ENCODE measurements at places on chromosomes 7 and 10.

DNA sequence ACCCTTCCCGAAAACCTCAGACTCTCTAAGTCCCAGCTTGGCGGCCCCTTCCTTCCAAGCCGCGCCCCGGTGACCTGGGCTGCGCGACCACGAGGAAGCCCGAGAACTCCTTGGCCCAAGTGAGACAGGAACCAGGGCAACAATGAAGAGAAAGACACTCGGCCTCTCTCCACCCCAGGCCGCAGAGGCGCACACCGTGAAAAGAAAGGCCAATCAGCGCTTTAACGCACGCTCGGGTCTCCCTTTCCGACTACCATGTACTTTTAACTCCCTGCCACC is 166.4 kb upstream of the PPP1R3A start:
- H3K27me3 ChIP-seq, result no peaks in the 10 kb centered on the region
- no peak for DNase-seq
- peak overlapping the region; percentile 62 for H3K4me3 ChIP-seq
- H3K27ac ChIP-seq, result peak overlapping the region; percentile 97
- H3K36me3 ChIP-seq, result no peaks in the 10 kb centered on the region

GRCh38 chr7:108294595-108294994 is 161.6 kb downstream of the NRCAM start:
- no peaks in the 10 kb centered on the region for H3K27me3 ChIP-seq
- H3K27ac ChIP-seq, result no peak overlapping the region
- no peak for DNase-seq
- H3K4me3 ChIP-seq, result no peak overlapping the region
- H3K36me3 ChIP-seq, result no peaks in the 10 kb centered on the region

- H3K27ac ChIP-seq, result no peak overlapping the region
- H3K36me3 ChIP-seq, result no peaks in the 10 kb centered on the region
- no peak for DNase-seq
- no peaks in the 10 kb centered on the region for H3K4me1 ChIP-seq
- H3K27me3 ChIP-seq, result no peaks in the 10 kb centered on the region
These were observed 110.1 kb upstream of the POM121L12 start for GRCh38 chr7:52925332-52925731.

DNA sequence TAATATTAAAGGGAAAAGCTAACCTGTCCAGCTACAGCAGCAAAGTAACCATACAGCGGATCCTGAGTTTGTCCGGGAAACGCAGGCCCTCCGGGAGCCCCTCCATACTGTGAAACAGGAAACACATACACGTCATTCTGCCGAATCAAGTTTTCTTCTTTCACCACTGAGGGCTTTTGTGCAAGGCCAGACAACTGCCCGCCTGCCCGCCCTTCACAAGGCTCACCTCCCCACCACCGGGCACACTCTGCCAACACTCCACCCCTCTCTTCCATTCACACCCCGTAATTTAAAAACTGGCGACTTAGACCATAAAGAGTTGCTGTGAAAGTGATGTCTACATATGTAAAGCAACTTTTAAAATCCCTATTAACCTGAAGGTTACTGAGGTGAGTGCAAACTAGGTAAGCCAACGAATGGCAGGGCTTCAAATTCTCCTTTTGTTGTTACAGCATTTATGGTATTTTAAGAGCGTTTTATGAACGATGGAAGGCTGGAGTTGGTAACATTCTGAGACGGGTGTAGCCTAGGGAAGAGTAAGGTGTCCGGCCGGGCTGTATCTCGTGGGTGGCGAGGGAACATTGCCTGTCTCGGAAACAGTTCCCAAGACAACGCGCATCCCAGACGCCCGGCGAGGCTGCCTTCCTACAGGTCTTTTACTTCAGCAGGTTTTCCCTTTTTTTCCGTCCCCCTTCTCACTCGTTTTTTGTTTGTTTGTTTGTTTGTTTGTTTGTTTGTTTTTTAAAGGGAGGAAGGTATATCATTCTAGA is 817 bp downstream of the SRI start:
- H3K27ac ChIP-seq, result peak overlapping the region; percentile 97
- H3K4me3 ChIP-seq, result peak overlapping the region; percentile 58
- H3K27me3 ChIP-seq, result no peaks in the 10 kb centered on the region
- no peaks in the 10 kb centered on the region for H3K4me1 ChIP-seq
- H3K36me3 ChIP-seq, result peaks cover 7% of the 10 kb centered on the region

DNA sequence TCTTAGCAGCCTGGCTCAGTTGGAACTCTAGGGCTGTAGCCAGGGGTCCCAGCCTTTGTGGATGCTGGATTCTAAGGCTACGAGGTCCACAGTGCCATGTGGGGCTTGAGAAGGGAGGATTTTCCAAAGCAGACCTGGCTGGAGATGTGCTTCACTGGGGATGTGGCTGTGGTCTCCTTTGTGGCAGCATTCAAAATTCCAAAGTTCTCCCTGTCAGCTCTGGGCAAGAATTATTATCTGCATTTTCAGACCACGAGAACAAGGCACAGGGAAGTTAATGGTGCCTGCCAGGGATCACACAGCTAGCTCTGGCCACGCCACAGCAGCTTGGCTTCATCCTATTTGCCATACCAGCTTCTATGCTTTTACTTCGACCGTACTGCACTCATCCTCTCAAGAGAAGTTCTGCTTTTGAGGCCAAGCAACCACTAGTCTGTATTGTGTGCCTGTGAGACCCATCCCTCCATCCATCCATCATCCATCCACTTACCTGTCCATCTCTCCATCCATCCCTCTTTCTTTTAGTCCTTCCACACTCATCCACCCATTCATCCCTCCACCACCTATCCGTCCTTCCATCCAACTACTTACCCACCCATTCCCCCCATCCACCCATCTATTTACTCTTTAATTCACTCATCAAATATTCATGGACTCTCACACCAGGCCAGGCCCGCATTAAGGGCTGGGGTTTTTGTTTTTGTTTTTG is 71.5 kb downstream of the ZMIZ1 start:
- DNase-seq, result no peak
- no peaks in the 10 kb centered on the region for H3K27me3 ChIP-seq
- H3K4me1 ChIP-seq, result peaks cover 20% of the 10 kb centered on the region
- H3K4me3 ChIP-seq, result no peak overlapping the region
- H3K36me3 ChIP-seq, result peaks cover 23% of the 10 kb centered on the region
- H3K27ac ChIP-seq, result no peak overlapping the region

GRCh38 chr10:101611096-101611905 is 23.2 kb downstream of the DPCD start:
- peaks cover 16% of the 10 kb centered on the region for H3K36me3 ChIP-seq
- H3K4me1 ChIP-seq, result no peaks in the 10 kb centered on the region
- H3K27ac ChIP-seq, result no peak overlapping the region

DNA sequence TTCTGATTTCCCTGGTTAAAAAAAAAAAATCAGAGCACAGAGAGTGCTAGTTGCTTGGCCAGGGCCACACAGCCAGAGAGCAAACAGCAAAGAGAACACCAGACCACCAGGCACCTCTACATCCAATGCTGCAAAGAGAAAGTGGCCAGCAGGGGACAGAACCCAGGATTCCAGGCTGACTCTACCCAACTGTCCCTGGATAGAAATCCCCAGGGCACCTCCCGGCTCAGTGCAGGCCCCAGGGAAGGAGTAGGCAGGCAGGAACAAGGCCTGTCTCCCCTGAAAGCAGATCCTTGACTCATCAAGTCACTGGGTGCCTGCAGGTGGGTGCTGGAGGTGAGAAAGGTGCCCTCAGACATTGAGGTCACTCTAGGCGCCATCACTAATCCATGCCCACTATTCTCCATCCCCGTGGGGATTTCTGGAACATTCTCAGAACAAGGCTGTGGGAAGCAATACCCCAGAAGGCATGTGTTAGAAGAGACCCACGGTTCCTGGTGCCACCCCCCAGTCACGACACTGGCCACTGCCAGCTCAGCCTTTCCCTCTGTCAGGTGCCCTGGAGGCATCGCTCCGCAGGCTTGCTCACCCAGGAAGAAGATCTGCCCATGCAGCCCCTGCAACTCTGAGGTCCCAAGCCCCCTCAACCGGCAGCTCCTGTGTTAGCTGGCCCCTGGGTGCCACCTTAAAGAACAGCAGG is 154.8 kb downstream of the GRID1 start:
- no peaks in the 10 kb centered on the region for H3K4me1 ChIP-seq
- H3K27ac ChIP-seq, result no peak overlapping the region
- no peak overlapping the region for H3K4me3 ChIP-seq
- DNase-seq, result no peak

GRCh38 chr10:19204246-19204917 is 155.8 kb downstream of the MALRD1 start:
- no peaks in the 10 kb centered on the region for H3K27me3 ChIP-seq
- H3K27ac ChIP-seq, result no peak overlapping the region
- no peaks in the 10 kb centered on the region for H3K4me1 ChIP-seq
- H3K36me3 ChIP-seq, result no peaks in the 10 kb centered on the region

DNA sequence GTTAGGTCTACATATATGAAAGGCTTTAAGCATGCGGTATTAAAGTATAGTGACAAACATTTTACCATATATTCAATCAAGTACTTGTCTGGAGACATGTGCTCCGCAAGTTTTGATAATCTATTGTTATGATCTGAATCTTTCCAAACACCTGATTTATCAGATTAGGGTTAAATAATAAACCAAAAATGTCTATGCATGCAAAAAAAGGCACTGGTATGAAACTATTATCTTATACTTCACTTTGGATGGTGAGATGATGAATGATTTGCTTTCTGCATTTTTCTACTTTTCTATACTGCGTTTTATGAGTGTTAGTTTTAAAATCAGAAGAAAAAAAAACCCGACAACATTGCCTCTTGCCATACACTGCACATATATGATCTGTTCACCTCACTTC is 37.8 kb upstream of the FAM133B start:
- no peaks in the 10 kb centered on the region for H3K36me3 ChIP-seq
- no peak overlapping the region for H3K27ac ChIP-seq
- DNase-seq, result no peak
- peaks cover 7% of the 10 kb centered on the region for H3K4me1 ChIP-seq
- no peaks in the 10 kb centered on the region for H3K27me3 ChIP-seq

- H3K4me3 ChIP-seq, result no peak overlapping the region
- H3K4me1 ChIP-seq, result no peaks in the 10 kb centered on the region
These were observed 108.5 kb downstream of the TCERG1L start for GRCh38 chr10:131202990-131203389.

DNA sequence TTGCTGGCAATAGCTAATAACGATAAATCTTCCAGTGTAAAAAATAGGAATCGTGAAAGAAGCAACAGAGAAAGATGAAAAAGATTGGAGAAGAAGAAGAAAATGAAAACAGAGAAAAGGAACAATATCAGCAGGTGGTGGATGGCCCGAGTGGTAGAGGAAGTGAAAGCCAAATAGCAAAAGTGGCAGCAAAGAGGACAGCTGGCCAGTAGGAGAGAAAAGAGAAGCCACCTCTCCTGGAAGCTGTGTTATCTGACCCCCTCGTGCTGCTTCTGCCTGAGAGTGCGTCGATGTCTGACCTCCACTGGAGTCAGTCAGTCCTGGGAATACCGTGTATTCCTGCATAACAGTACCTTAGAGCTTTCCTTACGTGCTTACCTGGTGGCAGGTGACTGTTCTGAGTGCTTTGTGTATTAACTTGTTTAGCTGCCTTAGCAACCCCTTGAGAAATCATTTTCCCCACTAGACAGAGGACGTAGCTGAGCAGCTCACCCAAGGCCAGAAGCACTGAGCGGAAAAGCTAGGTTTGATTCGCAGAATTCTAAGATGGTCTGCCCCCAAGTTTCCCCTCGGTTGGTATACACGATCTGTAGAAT is 88.3 kb downstream of the CHN2 start:
- no peaks in the 10 kb centered on the region for H3K27me3 ChIP-seq
- no peak overlapping the region for H3K4me3 ChIP-seq
- H3K27ac ChIP-seq, result no peak overlapping the region
- H3K4me1 ChIP-seq, result peaks cover 37% of the 10 kb centered on the region

DNA sequence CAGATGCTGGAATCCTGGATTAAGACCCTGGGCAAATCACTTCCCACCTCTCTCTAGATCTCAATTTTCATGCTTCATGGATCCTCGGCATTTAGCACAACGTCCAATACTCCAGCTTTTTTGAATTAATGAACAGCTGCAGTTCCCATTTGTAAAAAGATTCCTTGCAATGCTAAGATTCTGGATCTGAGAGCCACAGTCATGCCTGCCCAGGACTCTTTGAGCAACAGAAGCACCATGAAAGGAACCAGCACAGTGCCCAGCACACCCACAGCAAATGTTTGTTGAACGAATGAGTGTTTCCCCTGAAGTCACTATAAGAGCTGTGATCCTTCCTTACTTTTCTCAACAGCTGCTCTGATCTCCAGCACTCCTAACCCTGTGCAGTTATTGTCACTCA is 20.8 kb upstream of the DDIT4 start:
- DNase-seq, result no peak
- no peaks in the 10 kb centered on the region for H3K36me3 ChIP-seq
- no peak overlapping the region for H3K4me3 ChIP-seq
- H3K27me3 ChIP-seq, result no peaks in the 10 kb centered on the region
- H3K4me1 ChIP-seq, result peaks cover 54% of the 10 kb centered on the region

GRCh38 chr10:97743169-97743943 is 6.4 kb downstream of the ZFYVE27 start:
- H3K27ac ChIP-seq, result no peak overlapping the region
- no peak for DNase-seq
- no peaks in the 10 kb centered on the region for H3K27me3 ChIP-seq
- H3K4me1 ChIP-seq, result peaks cover 11% of the 10 kb centered on the region
- H3K36me3 ChIP-seq, result no peaks in the 10 kb centered on the region

DNA sequence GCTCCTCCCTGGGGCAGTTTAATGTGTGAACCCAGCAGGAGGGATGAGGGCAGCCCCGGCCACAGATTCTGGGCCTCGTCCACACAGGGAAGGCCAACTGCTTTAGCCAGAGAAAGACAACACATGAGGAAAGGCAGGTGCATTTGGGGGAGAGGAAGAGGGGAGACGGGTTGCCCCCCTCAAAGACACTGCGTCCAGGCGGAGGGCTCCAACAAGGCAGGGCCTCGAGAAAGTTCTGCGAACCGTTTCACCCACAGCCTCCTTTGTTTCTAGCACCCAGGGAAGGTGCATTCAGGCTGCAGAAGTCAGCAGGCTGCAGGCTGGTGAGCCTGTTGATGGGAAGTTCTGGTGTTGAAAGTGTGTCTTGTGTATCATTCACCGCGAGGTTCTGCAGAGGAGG is 10.1 kb downstream of the FOXL3 start:
- no peak overlapping the region for H3K27ac ChIP-seq
- H3K4me1 ChIP-seq, result no peaks in the 10 kb centered on the region
- DNase-seq, result no peak
- H3K27me3 ChIP-seq, result no peaks in the 10 kb centered on the region

- H3K27me3 ChIP-seq, result no peaks in the 10 kb centered on the region
- peaks cover 14% of the 10 kb centered on the region for H3K36me3 ChIP-seq
- H3K4me1 ChIP-seq, result no peaks in the 10 kb centered on the region
- H3K4me3 ChIP-seq, result no peak overlapping the region
These were observed 8.3 kb upstream of the BCL7B start for GRCh38 chr7:73565675-73566340.

DNA sequence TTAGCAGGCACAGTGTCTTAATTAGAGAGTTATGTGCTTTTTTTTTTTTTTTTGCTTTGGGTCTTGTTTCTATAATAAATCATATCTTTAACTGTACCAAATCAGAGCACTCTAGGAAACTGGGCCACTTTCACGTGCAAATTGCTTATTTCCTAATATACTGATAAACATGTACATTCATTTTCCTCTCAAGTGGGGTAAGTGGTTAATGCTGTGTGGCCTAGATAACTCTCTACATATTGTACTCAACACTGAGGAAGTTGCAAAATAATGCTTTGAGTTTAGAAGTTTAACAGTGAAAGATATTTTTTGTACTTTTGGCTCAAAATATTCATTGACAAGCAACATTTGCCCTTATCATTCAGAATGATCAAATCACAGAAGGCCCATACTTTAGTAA is 115.9 kb upstream of the IFRD1 start:
- H3K36me3 ChIP-seq, result no peaks in the 10 kb centered on the region
- no peak overlapping the region for H3K27ac ChIP-seq
- no peak for DNase-seq
- no peaks in the 10 kb centered on the region for H3K27me3 ChIP-seq

- no peaks in the 10 kb centered on the region for H3K4me1 ChIP-seq
- no peaks in the 10 kb centered on the region for H3K27me3 ChIP-seq
- H3K27ac ChIP-seq, result no peak overlapping the region
- no peak overlapping the region for H3K4me3 ChIP-seq
- DNase-seq, result no peak
These were observed 3.0 kb upstream of the JAZF1 start for GRCh38 chr7:28183627-28184026.
